EL (cell line): ENCODE measurements at places on chromosomes 13 and 19.

DNA sequence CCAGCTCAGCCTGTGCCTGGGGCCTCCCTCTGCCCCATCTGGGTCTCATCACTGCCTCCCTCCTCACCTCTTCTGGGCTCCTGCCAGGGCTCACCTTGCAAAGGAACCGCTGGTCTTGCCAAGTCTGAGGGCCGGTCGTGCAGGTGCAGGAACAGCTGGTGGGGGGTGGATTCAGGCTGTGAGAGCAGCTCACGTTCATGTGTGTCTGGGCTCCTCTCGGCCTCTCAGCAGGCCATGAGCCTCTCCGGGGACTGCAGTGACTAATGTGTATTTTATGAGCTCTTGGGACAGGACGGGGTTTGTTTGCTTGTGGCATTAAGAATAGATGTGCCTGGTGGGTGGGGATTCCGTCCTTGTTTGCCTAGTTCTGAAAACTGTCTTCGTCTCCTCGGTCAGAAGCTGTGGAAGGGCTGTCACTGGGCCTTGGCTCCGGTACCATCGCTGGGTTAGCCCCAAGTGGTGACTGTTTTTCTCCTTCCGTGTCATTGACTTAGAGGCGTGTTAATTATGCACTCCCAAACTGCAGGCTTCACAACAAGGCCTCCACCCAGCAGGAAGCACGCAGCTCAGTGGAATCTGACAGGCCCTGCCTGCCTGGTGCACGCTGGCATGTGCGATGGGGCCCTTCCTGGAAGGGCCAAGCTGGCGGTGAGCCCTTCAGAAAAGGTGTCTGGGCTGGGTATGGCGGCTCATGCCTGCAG lies 77.6 kb downstream of the KDM4B start:
- DNase-seq = peak; percentile 60

DNA sequence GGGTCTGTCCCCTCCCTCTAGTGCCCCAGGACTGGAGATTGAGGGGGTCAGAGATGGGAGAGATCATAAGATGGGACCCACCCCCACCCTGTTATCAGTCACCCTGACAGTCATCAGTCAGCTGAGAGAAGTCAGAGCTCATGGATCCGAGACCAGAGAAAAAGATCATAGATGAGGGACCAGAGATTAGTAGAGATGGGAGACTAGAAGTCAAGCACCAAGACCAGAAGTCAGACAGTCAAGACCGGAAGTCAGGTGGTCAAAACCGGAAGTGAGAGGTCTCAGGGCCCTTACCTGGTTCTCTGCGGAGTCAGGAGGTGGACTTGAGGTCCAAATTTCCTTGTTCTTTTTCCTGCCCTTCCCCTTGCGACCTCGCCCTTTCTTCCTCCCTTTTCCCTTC lies 7.0 kb downstream of the COL5A3 start:
- DNase-seq = no peak

DNA sequence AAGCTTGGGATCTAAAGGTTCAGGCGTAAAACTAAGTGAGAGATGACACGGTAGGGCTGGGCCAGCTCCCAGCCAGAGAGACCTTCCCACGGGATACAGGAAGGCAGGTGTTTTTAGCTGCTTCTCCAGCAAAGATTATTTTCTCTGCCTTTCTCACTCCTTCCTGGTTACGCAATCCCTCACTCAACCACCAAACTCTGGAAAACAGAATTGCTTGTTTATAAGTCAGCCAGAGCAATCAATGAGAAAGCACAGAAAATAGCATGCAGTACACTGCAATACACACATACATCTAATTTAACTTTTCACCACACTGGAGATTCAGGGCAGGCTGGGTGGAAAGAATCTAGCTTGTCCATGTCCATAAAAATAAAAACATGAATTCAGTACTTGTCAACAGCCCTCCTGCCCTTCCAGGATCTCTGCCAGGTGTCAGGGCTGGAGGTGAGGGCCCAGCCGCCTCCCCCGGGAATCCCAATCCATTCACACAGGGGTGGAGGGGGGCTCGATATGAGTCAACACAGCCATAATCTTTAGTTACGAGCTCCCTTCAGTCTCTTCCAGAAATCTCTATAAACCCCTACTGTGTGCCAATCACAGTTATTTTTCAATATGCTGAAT lies 12.2 kb downstream of the RHPN2 start:
- DNase-seq = peak; percentile 38

DNA sequence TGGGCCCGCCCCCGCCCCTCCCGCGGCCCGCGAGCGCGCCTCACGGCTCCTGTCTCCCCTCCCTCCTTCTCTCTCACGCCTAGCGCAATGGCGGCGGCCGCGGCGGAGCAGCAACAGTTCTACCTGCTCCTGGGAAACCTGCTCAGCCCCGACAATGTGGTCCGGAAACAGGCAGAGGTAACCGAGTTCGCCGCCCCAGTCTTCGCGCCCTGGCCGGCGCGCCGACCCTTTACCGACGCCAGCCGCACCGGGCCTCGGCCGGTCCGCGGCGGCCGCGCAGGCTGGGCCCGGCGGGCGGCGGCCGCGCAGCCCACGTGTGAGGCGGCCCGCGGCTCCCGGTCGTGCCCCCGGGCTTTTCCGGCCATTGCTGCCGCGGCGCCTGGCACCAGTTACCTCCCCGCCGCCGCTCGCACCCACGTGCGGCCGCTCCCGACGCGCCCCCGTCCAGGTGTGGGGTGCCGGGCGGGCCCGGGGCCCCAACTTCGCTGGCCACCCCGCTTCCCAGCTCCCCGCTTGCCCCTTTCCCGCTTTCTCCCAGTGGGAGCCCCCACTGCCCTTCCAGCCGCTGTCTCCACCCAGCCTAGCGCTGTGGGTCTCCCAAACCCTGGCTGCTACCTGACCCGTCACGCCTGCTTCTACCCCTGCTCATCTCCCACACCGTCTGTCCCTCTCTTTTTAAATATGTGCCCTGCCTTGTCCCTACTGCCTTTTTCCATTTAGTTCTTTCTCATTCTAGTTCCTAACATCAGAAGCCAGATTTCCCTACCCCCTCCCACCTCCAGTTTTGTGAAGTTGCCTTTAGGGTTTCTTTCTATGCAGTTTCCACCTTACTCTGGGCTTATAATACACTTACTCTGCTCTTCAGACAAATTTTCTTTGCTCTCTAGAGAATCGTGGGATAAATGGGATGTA lies 23.4 kb downstream of the IPO5 start:
- peak; percentile 24 for DNase-seq

DNA sequence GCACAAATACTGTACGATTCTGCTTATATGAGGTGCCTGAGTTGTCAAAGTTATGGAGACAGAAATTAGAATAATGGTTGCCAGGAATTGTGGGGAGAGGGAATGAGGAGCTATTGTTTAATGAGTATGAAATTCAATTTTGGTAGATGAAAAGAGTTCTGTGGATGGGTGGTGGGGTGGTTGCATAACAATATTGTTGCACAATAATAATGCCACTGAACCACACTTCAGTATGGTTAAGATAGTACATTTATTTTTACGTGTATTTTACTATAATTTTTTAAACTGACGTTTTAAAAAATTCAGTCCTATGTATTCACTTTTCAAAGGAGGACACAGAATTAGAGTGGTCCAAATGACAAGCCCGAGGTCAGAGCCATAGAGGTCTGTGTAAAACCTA lies 1.8 kb upstream of the OXGR1 start:
- DNase-seq = no peak

DNA sequence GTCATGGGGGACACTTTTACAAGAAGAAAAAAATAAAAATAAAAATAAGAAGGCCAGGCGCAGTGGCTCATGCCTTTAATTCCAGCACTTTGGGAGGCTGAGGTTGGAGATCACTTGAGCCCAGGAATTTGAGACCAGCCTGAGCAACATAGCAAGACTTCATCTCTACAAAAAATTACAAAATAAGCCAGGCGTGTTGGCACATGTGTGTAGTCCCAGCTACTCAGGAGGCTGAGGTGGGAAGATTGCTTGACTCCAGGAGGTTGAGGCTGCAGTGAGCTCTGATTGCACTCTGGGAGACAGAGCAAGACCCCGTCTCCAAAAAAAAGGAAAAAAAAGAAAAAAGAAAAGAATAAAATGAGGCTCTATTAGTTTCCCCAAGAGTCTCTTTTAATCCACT lies 157.0 kb downstream of the PTPRS start:
- DNase-seq = no peak
